Stimulated activated naive B cell treated with anti-CD40 and anti-IgM and Interleukin-4, amounts not matched to agents 10 μg/mL and 1 μg/mL and 100 μg/mL, for 72 hours (primary cell): ENCODE measurements at places on chromosomes 1 and 21.
A peak's percentile ranks its signal among the peaks of the same experiment; 100 is the strongest.

DNA sequence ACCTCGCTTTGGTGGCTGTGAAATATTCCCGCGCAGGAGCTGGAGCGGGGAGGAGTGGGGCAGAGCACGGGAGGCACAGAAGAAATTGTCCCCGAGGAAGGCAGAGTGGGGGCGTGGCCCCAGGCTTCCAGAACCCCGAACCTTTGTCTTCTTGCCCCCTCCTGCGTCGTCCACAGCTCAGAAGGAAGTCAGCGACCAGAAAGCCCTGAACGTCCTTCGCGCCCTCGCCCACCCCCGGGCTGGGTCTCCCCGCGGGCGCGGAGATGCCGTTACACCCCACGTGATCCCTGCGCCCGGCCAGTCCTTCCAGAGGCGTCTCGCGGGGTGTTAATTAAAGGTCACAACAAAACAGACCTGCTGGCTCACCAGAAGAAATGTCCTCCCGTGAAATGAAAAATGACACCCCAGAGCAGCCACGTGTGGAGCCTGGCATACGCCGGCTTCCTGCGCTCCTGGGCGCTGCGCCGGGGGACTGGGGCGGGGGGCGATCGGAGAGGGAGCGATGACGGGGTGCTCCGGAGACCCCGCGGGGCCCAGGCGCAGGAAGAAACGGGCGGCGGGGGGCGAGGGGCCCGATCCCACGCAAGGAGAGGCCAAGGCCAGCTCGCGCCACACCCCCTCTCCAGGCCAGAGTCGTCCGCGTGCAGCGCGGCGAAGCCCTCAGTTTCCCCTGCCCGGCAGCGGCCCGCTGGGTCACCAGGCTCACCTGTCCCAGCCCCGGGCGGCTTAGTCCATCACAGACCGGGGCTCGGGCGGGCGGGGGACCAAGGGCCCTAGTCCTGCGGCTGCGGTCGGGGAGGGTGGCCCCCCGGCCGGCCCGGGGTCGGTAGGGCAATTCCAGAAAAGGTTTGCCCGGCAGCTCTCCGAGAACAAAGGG lies 995 bp upstream of the KIF26B start:
- peak; percentile 8 for DNase-seq

GRCh38 chr1:233340031-233340555 lies 12.6 kb downstream of the MAP3K21 start:
- DNase-seq = no peak

GRCh38 chr1:204733869-204734596 lies 48.5 kb upstream of the LRRN2 start:
- no peak for DNase-seq

DNA sequence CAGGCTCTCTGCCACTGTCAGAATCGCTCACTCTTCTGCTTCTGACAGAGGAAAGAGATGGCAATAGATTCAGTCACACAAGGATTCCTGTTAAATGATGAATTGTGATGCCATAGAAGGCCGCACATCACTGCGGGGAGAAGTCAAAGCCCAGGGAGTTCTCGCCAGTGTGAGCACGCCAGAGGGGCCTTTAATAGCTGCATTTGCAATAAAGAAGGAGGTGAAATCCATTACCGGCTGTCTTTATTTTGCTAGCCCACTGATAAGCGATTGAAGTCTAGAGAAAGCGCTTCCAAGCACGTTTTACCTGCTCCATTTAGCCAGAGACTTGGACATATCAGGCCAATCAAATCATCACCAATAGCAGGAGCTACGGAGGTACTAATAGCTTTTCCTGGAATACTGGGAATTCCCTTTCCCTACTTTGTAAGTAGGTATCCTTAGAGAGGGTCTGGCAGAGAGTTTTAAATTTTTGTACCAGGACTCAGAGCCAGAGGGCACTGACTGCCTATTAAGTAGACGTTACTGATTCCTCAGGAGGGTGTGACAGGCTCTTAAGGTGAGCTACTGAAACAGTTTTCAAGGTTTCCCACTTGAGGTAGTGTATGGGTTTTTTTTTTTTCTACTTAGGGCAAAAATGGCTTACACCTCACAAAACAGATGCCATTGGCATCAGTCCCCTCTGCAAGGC lies 10.2 kb upstream of the TARBP1 start:
- DNase-seq = no peak

DNA sequence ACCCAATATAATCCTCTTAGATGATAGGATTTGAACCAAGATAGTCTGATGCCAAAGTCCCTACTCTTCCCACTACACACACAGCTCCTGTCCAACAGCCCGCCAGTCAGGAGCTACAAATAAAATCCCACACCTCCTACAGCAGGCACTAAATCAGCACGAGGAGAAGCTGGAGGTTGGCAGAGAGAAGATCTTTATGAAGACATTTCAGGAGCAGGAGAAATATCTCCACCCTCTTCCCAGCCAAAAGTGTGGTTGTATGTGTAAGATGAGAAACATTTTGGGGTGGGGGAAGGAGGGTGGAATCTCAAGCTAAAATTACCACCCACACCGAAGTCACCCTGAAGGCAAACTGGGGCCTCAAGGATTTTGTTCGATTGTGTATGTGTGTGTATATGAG lies 54.5 kb downstream of the PLXNA2 start:
- no peak for DNase-seq

- no peak for DNase-seq
Observed at GRCh38 chr1:80837066-80837465, 963.7 kb upstream of the ADGRL2 start.
